ENCODE measurements at places on chromosomes 6 and 20. TPM values are rescaled to one million over a fixed set of nuclear protein-coding genes. Genes with fewer than 3 reads are reported as not detected.

PTCHD4 gene
- not detected for total RNA-seq

FAM210B gene
- total RNA-seq = 21.1 TPM

FAM184A gene
- 11.2 TPM for total RNA-seq

GPR6 gene
- total RNA-seq = not detected

ZNF337 gene
- total RNA-seq = 8.4 TPM

DNA sequence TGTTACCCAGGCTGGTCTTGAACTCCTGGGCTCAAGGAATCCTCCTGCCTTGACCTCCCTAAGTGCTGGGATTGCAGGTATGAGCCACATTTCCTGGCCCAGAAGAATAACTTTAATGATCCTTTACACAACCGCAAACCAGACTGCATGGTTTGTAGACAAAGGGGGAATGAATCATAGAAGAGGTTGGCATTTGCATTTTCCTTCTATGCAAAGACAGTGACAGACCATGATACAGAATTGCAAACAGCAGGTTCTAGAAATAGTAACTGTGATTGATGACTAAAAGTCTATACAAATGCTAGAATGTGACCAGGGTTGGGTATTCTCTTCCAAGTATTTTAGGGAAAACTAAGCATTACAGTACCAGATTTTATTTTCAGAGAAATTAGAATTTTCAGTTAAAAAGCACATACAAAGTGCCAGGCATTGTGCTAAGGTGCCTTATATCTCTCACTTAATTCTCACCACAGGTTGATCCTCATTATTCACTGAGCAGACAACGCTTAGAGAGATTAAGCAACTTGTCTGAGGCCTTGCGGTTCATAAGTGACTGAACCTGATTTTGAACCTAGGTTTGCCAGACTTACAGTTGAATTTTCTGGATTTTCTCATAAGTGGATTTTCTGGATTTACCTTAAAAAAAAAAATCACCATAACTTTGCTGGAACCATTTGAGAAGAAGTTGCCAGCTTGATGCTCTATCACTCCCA lies 146.6 kb downstream of the ZFAND3 start:
- no peak for DNase-seq

- DNase-seq = no peak
Observed at GRCh38 chr6:90653750-90654149, 66.9 kb upstream of the MAP3K7 start.

DNA sequence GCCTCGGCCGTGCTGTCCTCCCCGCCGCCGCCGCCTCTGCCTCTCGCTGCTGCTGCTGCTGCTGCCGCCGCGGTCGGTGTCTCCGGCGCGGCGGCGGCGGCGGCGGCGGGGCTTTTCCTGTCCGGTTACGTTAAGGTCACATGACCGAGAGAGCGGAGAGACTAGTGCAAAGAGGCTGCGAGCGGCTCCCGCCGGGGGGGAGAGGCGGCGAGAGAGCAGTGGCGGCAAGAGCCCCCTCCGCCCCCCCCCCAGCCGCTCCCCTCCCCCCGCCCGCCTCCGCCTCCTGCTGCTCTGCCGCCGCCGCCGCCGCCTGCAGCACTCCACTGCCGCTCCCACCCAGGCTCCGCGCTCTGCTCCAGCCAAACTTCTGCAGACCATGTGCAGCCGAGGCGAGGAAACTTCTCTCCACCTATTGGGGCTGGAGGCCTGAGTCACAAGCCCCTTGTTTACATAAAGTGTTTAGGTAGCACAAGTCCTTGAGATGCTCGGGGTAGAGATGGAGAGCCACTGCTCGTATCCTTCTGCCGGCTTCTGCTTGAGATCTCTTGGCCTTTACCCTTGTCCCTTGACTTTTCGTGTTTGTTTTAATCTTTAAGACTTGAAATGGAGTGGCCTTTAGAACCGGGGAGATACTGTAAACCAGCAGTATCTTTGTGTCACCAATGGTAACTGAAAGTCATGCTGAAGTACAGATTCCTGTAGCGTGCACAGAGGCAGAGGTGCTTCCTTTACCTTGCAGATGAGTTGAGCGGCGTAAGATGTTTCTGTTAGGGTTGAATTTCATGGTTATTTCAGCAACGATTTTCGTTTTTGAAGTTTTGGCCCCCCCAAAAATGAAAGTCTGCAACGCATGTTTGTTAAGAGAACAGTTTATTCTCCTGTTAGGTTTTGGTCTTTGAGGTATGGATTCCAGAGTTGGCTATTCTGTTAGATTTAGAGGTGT lies at the start of gene ZBTB2:
ZBTB2 (minus strand) TSS at position 89 of the 943 bp plus-strand sequence. CDS start 17,922 bp downstream, outside the sequence.
- DNase-seq = peak; percentile 80

- peak; percentile 80 for DNase-seq
Observed at GRCh38 chr20:51910321-51911050, 108.2 kb upstream of the SALL4 start.
